ENCODE measurements at places on chromosomes 5 and 9.

- DNase-seq: no peak
Measured at GRCh38 chr5:8828596-8829322, 717.1 kb downstream of the SEMA5A start.

GRCh38 chr5:167294882-167295680, 996.4 kb upstream of the WWC1 start:
- DNase-seq: no peak

GRCh38 chr9:75996726-75997125, 106.3 kb downstream of the PCSK5 start:
- no peak for DNase-seq

- DNase-seq: no peak
Measured at GRCh38 chr5:86890375-86890774, 272.6 kb downstream of the COX7C start.

- no peak for DNase-seq
Measured at GRCh38 chr5:10456583-10457420, 15.1 kb downstream of the ROPN1L start.
